Right renal pelvis (tissue), 4 donors: ENCODE measurements at places on chromosomes 16 and 17. TPM values are rescaled to one million over a fixed set of nuclear protein-coding genes. Genes with fewer than 3 reads are reported as not detected.

DNA sequence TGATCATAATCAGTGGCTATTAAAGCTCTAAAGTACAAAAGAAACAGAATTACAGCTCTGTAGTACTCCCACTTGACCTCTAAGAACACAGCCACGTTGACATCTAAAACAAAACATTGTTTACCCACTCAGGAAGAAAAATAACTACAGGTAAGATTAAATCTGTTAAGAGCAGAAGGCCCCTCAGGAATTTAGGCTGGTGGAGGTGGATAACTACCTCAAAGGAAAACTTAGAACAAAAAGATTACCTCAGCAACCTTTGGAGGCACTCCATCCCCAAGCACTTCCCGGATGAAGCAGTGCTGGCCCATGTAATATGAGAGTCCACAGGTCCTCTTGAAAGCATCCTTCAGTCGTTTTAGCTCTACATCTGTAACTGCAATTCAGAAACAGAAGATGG, 46.7 kb downstream of the USP32 start:
- DNase-seq = no peak

DNA sequence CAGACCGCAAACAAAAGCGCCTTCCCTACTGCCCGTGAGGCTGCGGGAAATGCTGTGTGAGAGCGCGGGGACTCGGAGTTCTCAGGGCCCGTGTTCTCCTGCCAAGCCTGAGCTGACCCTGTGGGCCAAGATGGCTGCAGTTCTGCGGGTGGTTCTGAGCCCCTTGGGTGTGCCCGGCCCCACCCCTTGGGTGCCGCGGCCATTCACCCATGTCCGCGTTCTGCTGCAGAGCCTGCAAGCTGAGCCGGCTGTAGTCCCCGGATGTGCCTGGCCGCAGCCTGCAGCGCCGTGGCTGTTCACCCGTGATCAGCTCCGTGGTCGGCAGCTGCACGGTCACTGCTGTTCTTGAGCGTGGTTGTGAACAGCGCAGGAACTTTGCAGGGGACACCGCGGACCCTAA, 20.0 kb downstream of the ACSF3 start:
- DNase-seq = no peak

The MEIOC gene
- polyA plus RNA-seq = 2.0 TPM

The KRT39 gene
- not detected for polyA plus RNA-seq

DNA sequence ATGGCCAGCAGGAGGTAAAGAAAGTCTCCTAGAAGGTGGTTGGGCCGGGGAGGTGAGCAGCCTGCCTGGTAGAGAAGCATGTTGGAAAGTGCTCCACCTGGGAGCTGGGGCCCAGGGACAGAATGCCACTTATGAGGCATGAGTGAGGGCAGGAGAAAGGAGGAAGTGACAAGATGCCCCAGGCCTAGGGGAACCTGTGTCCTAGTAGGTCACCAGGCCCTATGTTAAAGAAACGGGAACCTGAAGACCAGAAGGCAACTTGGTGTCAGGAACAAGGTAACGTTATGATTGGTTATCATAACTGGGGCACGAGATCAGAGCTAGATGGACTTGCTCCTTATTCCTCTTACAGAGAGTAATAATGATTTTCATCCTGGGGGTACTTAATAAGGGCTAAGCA, 34.3 kb downstream of the PITPNC1 start:
- no peak for DNase-seq

The GLTPD2 gene
- polyA plus RNA-seq = 5.4 TPM

GRCh38 chr17:27569257-27569722, 61.7 kb upstream of the LGALS9 start:
- no peak for DNase-seq

DNA sequence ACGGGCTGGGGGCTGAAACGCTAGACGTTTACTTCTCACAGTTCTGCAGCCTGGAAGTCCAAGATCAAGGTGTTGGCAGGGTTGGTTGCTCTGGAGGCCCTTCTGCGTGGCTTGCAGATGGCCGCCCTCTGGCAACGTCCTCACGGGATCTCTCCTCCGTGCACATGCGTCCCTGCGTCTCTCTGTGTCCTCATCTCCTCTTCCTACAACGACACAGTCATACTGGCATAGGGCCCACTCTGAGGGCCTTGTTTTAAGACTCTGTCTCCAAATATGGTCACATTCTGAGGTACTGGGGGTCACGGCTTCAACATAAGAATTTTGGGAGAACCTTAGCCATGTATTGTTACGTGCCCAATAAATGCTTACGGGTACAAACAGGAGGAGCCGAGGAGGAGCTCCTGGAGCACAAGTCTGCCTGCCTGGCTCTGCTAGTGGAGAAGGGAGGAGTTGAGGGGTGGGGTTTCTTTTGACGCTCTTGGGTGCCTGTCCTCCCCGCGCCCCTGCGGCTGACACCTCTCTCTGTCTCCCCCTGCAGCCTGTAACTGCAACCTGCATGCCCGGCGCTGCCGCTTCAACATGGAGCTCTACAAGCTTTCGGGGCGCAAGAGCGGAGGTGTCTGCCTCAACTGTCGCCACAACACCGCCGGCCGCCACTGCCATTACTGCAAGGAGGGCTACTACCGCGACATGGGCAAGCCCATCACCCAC, 141.1 kb downstream of the NTN1 start:
- DNase-seq = no peak

The KRTAP3-2 gene
- polyA plus RNA-seq = not detected

The GUCY2D gene
- 0.37 TPM for polyA plus RNA-seq

The BICDL2 gene
- polyA plus RNA-seq = 3.5 TPM

The EPX gene
- polyA plus RNA-seq = 0.80 TPM

GRCh38 chr17:28549236-28550132, 2.9 kb downstream of the UNC119 start:
- no peak for DNase-seq

DNA sequence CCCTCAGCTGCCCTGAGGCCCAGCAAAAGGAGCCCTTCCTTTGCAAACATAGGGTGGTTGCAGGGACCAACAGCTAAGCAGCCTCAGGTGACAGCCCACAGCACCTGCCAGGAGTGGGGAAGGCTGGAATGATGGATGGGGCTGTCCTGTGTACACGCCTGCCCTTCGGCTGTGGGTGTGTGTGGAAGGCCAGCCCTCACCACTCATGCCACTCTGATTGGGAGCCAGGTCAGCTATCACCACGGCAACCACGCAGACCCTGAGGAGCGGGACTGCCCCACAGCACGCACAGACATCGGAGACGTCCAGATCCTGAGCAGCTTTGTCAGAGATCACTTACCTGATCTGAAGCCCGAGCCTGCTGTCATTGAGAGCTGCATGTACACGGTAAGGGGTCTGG, 11.9 kb downstream of the PIPOX start:
- DNase-seq = no peak

The VTN gene
- 21.3 TPM for polyA plus RNA-seq

DNA sequence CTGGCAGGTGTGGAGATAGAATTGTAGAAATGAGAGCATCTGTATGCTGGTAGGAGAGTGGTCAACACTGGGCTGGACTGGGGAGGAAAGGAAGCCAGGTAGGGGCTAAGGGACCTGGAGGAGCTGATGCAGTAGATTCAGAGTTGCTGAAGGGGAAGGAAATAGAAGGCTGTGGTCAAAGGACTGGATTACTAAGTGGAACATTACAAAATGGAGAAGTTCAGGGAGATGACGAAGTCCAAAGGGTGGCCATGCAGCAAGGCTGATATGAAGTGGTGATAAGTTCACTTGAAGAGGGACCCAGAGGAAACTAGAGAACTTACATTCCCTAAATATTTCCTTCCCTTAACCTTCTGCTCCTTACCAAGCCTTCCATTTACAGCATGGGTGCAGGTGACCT, 8.6 kb upstream of the CCL2 start:
- no peak for DNase-seq

GRCh38 chr16:70646260-70647241, at the start of gene IL34:
Gene IL34, plus strand, starts transcription at chr16:70646559. Its CDS starts 389 bp downstream, at chr16:70646948.
- DNase-seq = no peak
